ENCODE measurements at places on chromosomes 1 and 21. TPM values are rescaled to one million over a fixed set of nuclear protein-coding genes. Genes with fewer than 3 reads are reported as not detected.

NEGR1 gene
- not detected for total RNA-seq

DNA sequence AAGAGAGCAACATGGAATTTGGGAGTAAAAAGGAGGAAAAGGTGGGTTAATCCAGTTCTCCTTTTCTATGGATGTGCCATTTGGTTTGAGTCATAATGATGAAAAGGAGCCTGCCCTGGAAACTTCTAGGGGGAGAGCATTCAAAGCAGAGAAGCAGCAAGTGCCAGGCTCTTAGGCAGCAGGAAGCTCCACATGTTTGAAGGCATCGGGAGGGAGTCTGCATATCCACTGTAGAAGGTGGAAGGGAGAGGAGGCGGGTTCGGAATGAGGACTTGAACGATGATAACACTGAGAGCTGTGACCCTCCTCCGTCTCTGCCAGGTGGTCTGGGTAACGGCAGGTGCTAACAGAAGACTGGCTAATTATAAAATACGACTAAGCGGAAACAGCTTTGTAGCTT lies 128.2 kb downstream of the RYR2 start:
- no peak for DNase-seq

DNA sequence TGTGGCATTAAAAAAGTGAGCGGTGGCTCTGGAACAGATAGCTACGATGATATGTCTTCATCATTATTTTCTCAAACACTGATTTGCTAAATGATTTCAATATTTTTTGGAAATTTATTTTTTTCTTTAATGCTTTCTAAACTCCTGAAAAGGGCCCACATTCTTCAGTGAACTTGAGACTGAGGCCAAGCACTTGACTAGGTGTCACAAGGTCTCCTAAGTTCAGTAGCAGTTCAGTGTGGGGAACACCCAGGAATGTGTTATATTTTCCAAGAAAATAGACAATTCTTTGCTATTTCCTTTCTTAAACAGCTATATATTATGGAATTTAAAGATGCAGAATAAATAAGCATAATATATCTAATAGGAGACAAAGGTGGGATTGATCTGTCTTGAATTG lies 850.9 kb downstream of the USP25 start:
- DNase-seq: no peak

GRCh38 chr21:26939601-26940111 lies 27.2 kb downstream of the ADAMTS5 start:
- DNase-seq: no peak

GRCh38 chr1:50378770-50379169 lies 44.5 kb downstream of the DMRTA2 start:
- DNase-seq: no peak

- DNase-seq: no peak
These were observed 106.9 kb downstream of the SEC16B start for GRCh38 chr1:177862916-177863315.

DNA sequence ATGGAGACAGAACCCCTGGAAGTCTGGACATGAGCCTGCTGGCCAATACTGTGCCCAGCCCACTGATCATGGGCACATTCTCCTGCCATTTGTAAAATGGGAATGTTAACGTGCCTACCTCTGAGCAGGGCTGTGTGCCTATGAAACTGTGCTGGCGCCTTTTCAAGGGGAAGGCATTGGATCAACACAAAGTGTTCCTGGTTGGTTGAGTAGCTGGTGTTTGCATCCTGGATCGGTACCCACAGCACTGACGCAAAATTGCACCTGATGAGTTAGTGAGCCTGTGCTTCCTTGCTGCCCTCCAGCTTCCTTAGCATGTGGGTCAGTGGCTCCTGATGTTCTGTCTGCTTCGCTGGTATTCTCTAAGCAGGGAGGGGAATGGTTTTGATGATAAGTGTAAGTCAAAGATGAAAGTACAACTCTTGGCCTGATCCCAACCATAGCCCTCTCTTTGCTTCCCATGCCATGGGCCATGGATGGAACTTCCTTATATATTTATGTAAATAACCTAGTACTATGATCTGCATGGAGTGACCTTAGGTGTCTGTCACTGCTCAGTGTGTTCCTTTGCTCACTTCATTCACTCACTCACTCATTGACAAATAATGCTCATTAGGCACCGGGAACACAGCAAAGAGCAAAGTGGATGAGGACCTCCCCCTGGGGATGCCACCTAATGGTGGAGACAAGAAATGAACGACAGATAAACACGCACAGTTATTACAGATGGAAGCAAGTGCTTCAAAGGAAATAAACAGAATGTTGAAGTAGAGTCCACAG lies 22.7 kb downstream of the MAB21L3 start:
- DNase-seq: no peak

OR14K1 gene
- total RNA-seq: not detected

DNA sequence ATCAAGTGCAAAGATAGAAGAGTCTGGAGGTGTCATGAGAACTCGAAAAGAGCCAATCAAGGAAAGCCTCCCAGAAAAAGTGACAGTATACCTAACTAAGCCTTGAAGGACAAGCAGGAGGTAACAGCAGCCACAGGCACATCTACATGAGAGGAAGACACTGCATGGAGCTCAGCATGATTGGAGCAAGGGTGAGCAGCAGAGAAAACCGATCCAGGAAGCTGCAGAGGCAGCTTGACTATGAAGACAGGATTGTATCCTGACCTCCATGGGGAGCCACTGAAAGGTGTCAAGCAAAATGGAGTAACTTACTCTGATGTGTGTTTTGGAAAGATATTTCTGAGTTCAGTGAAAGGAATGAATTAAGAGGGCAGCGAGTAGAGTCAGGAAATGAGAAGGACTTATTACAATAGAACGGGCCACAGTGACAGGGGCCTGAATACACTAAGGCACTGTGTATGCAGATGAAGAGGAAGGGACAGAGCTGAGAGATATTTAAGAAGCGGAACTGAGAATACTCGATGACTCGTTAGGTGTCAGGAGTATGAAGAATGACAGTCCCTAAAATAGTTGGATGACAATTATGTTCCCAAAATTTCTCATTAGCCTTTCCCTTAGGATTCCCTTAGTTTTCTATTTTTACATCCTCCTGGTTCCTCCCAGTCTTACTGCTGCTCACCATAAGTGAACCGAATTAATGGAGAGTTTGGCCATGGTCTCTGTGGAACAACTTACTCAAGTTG lies 139.3 kb upstream of the NFIA start:
- no peak for DNase-seq

- peak; percentile 77 for DNase-seq
These were observed 74.6 kb downstream of the ARID4B start for GRCh38 chr1:235253219-235253962.

CFHR1 gene
- total RNA-seq: not detected

HPDL gene
- total RNA-seq: 78.2 TPM

- no peak for DNase-seq
These were observed 75.5 kb downstream of the TPR start for GRCh38 chr1:186299570-186299969.
